ENCODE measurements at places on chromosomes 13 and 19. TPM values are rescaled to one million over a fixed set of nuclear protein-coding genes. Genes with fewer than 3 reads are reported as not detected.

The STK24 gene
- total RNA-seq, result 58.5 TPM

The GPC6 gene
- total RNA-seq, result 4.4 TPM

The ZNF724 gene
- 15.1 TPM for total RNA-seq

The KLF1 gene
- total RNA-seq, result not detected

The PEG3 gene
- 5.4 TPM for total RNA-seq

The SBNO2 gene
- 34.1 TPM for total RNA-seq

The SYCN gene
- total RNA-seq, result not detected

The BST2 gene
- total RNA-seq, result 30.7 TPM

The ADGRE1 gene
- not detected for total RNA-seq

The ZIK1 gene
- 10.1 TPM for total RNA-seq

The SIGLEC5 gene
- total RNA-seq, result not detected

The RPS19 gene
- total RNA-seq, result 2,811 TPM

The KLK12 gene
- not detected for total RNA-seq

The FGF22 gene
- not detected for total RNA-seq

The MEDAG gene
- 95.8 TPM for total RNA-seq

The DKKL1 gene
- not detected for total RNA-seq

The CYP4F2 gene
- not detected for total RNA-seq

The FPR3 gene
- not detected for total RNA-seq

The RNF17 gene
- total RNA-seq, result not detected

The SPACA4 gene
- total RNA-seq, result not detected

The SLC1A6 gene
- not detected for total RNA-seq

The SIGLEC12 gene
- not detected for total RNA-seq

The ZNF69 gene
- 12.1 TPM for total RNA-seq

The SIGLEC8 gene
- total RNA-seq, result not detected

The LILRB1 gene
- total RNA-seq, result not detected

The CASP14 gene
- not detected for total RNA-seq

The C19orf38 gene
- 2.3 TPM for total RNA-seq

The CABP5 gene
- total RNA-seq, result not detected

The BRME1 gene
- total RNA-seq, result 1.2 TPM

The KLHL1 gene
- total RNA-seq, result not detected

The RASL11A gene
- 13.8 TPM for total RNA-seq

The MBD3L2B gene
- not detected for total RNA-seq

The TNFSF13B gene
- 2.3 TPM for total RNA-seq

The SELENOV gene
- not detected for total RNA-seq

The HCST gene
- 0.56 TPM for total RNA-seq

The SHD gene
- not detected for total RNA-seq

The ZNF723 gene
- not detected for total RNA-seq

The WASF3 gene
- 20.0 TPM for total RNA-seq

The GRK1 gene
- total RNA-seq, result not detected

The MATK gene
- total RNA-seq, result under 0.01 TPM

The CCDC122 gene
- total RNA-seq, result 1.7 TPM

The KLK6 gene
- total RNA-seq, result not detected

The RNF225 gene
- total RNA-seq, result not detected

The CADM4 gene
- 4.2 TPM for total RNA-seq

The CNN2 gene
- total RNA-seq, result 167 TPM

The LHFPL6 gene
- 159 TPM for total RNA-seq

The KLF2 gene
- 5.6 TPM for total RNA-seq

The NANOS3 gene
- total RNA-seq, result not detected

The C13orf46 gene
- 0.28 TPM for total RNA-seq

The ZNF737 gene
- 8.2 TPM for total RNA-seq

The GDF15 gene
- total RNA-seq, result 57.1 TPM

The PCP2 gene
- not detected for total RNA-seq

The FZR1 gene
- total RNA-seq, result 27.9 TPM

The CGB1 gene
- 0.28 TPM for total RNA-seq

The APC2 gene
- 0.19 TPM for total RNA-seq

The SBK3 gene
- total RNA-seq, result under 0.01 TPM

The CBY2 gene
- not detected for total RNA-seq
